NCI-H82 (cell line): ENCODE measurements at places on chromosomes 6 and 20.
A peak's percentile ranks its signal among the peaks of the same experiment; 100 is the strongest.

GRCh38 chr20:54180931-54181330, 7.1 kb upstream of the CYP24A1 start:
- DNase-seq, result no peak

DNA sequence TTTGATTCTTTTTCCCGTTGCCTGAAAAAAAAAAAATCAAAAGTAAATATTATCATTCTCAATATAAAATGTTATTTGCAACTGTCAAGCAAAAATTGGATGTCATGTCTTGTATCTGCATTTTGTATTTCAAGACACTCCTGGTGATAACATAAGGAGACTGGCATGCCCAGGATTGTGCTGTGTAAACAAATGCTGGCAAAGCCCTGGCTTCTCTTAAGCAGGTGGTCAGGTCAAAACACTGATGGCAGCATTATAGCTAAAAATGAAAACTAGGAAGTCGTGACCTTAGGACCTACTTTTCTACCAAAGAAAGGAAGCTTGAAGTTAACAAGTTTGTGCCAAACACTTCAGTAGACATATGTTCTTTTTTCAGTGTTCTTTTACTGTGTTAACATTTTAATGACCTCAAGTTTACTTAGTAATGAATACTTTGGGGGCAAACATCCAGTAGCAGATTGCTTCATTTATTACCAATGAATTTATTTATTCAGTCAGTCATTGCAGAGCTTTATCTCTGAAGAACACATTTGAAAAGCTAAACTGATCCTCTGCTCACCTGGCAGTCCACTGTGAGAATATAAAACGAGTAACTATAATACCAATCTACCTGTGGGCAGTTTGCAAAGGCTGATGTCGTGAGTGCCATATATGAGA, 243.1 kb upstream of the FLRT3 start:
- DNase-seq, result no peak

- peak; percentile 47 for DNase-seq
These were observed 3.7 kb upstream of the SIRPA start for GRCh38 chr20:1891263-1892118.

GRCh38 chr6:168865-169455, 123.3 kb upstream of the DUSP22 start:
- peak; percentile 74 for DNase-seq
